ENCODE measurements at places on chromosomes 6 and 20.

DNA sequence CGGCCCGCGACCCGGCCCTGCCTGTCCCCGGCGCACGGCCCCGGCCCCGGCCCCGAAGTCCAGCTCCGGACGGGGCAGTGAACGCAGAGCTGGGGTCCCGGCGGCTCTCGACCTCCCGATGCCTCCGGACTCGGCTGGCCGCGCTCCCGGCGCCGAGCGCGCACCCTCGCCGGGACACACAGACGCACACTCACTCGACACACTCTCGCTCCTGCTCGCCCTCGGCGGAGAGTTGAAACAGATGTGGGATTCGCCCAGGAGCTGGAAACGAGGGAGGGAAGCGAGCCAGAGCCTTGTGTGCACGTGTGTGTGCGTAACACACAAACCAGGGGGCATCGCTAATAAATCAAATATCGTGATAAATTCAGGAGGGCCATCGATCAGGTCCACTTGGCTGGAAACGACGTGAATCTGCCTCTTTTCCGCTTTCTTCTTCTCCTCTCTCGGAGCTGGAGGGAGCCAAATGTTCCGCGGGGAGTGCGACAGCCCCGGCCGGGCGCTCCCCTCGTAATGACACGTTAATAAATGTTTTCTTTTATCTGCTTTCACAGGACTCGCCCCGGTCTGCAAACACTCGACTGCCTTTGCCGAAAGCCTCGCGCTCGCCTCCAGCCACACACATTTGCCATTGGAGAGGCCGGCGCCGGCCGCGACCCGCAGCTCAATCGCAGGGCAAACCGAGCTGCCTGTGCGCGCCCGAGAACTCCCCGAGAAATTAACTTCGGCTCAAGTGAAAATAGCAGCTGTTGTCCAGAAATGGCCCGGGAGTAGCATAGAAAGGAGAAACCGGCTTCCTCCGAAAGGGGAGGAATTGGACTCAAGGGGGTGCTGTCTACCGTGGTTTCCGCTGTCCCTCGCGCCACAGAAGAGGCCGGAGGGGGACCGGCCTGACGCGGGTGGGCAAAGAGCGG lies 828 bp upstream of the SULF2 start:
- peak; percentile 91 for DNase-seq

GRCh38 chr20:53809217-53809616 lies 215.6 kb upstream of the ZNF217 start:
- no peak for DNase-seq

DNA sequence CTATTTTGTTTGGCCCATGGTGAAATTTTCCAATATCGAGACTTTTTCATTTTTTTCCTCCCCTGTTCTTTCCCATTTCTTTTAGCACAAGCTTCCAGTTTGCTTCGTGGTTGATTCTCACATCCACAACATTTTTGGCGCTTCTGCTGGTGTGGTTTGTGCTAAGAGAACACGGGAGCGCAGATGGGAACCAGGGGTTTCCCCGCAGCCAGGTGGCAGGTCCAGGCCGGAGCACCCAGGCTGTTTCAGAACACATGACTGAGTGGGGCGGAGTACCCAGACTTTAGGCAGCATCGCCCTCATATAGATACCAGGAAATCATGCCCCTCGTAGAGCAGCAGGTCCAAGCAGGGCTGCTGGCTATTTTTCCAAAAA lies 58.0 kb downstream of the SYTL3 start:
- peak; percentile 54 for DNase-seq

- DNase-seq, result no peak
Measured at GRCh38 chr20:48732081-48732829, 95.5 kb downstream of the PREX1 start.

DNA sequence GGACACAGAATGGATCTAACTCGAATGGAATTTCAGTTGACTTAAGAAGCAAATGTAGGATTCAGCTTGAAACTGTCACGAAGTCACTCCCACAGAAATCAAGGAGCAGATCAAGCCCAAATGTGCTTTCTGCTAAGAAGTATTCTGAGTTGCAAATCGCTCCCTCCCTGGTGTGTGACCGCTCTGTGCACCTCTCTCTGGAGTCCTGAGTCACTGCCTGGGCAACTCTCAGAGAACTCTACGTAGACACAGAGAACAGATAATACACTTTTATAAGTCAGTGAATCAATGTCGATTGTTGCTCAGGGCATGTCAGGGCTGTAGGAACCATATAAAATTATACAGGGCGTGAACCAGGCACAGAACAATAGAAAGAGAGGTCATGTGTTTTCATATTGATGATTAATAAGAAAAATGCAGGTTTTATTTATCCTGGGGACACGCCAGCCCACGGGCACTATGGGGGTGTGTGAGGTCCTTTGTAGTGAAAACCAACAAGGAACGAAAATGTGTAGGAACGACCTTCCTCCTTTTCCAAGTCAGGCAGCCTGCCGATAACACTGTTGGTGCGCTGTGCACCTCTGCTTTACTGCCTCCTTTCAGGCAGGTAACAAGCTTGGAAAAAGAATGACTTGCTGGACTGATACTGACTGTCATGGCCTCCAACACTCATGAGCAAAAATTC lies 248.1 kb upstream of the FOXQ1 start:
- no peak for DNase-seq

DNA sequence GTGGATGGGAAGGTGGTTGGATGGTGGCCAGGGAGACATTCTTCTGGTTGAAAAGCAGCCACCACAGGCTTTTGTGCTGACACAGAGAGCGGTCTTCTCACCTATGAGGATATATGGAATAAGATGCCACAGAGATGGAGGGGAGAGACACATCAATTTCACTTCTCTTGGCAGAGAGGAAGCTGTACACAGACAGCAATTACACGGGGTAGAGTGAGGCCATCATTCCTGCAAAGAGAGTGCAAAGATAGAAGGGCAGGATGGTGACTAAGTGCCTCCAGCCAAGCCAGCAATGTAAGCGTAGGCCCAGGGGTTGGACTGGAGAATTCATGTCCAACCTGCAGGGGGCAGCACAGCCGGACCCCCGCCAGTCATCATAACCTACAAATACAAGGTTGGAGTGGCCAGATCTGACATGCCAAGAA lies 56.4 kb downstream of the NRN1 start:
- DNase-seq, result no peak

DNA sequence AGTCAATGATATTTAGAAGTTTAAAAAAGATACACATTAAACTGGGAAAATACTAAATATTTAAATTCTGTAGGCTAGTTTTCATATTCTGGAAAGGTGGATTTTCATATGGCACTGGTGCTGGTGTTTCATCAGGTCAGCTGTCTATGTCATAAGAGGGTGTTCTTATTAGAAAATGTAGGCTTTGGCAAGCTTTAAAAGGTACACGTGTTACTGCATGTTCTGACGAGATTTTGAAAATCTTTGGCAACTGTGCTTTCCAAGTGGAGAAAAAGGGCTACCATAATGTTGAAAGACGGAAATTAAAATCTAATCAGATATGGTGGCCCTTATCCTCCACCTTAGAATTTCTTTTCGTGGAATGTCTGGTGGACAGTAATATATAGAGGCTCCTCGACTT lies 30.0 kb downstream of the SLC22A3 start:
- DNase-seq, result no peak

- no peak for DNase-seq
Measured at GRCh38 chr6:14309951-14310445, 192.4 kb downstream of the CD83 start.

All from left hindlimb (tissue), 1 donor.